ENCODE measurements at places on chromosomes 2 and 18.

GRCh38 chr18:41594582-41594981 is 360.5 kb upstream of the PIK3C3 start:
- DNase-seq, result no peak

- no peak for DNase-seq
Observed at GRCh38 chr18:65761636-65762295, 11.0 kb downstream of the CDH7 start.

DNA sequence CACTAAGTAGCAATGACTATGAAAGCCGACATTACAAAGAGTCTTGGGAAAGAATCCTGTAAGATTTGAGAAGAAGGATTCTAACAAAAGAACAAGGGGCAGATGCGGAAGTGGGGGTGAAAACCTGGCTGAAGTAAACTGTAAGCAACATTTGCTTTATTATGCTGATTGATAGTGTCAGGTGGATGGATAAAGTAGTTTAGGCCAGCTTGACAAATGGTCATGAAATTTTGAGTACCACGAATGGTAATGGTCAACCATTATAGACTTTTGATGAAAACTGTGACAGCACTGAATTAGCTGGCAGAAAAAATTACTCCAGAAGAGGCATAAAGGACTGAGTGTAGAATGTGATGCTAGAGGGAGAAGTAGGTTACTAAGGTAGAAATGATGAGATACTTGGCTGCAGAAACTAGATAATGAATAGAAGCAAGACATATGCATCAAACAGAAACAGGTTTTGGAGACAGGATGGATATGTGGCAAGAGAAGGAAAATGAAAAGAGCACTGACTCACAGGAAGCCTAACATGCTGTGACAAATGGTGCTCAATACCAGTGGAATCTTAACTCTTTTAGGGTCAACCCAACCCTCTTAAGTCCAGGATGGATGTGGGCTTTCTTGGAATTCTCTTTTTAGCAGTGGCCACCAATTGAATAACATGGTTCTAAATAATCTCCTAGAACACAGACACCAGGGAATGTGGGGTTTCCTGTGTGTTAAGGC is 6.8 kb downstream of the THUMPD2 start:
- no peak for DNase-seq

- peak; percentile 42 for DNase-seq
Observed at GRCh38 chr2:133063775-133064174, 393.8 kb upstream of the LYPD1 start.

DNA sequence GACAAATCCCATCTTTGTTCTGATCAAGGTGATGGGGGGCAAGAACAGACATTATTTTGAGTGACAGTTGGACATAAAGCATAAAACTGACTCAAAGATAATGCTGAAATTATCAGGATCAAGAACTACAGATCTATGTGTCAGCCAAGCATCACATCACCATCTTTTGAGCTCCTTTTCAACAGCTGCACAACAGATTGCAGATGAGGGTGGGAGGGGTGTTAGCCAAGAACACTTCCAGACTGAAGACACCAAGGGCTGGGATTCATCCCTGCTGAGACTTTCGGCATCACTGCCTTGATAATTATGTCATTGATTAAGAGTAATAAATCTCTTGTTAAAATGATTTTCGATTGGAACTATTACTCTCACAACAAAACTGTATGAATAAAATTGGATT is 191.5 kb upstream of the NETO1 start:
- DNase-seq, result no peak

- no peak for DNase-seq
Observed at GRCh38 chr18:8328126-8328525, 281.1 kb upstream of the RAB12 start.

DNA sequence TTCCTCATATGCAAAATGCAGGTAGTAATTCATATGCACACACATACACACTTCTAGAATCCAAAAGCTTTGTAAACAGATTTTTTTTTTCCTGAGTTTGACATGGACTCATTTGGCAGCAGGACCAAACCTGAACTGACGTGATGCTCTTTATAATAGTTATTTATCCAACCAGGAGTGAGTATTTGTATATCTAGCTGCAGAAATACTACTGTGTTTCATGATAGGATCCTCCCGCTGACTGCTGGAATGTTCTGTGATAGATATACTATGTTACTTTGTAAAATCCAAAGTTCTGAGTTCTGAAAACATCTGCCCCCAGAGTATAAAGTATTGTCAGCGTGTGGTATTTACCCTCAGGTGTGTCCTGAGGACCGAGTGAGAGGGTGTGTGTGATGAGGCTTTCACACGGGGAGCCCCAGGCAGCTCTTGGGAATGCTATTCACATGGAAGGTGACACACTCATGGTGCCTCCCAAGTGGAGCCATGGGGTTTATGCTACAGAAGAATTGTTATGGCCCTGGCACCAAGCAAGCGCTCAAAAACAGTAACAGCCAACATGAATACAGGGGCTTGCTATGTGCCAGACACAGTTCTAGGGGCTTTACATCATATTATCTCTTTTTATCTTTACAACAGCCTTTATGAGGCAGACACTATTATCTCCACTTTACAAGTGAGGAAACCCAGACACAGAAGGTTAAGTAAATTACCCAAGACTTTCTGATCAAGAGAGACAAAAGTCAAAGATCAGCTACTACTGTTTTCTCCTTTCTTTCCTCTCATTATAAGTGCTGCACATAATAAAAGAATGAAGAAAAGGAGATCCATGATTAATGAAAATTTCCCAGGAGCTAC is 16.7 kb upstream of the TXNDC2 start:
- DNase-seq, result no peak

DNA sequence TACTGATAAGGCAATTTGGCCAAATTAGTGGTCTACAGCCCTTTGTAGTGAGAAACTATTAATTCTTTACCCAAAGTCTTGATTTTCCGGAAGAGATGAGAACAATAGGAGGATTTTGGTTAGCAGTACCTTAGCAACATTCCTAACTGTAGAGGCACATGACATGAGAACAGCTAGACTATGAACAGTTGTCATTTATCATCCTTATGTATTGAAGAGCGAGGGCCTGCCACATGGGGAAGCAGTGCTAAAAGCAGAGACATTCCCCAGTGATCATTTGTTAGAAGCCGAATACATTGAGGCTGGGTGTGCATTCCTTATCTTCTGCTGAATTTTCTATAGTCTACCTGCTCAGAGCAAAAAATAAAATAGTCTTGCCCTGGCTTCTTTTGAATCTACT is 65.2 kb downstream of the RBBP8 start:
- DNase-seq, result no peak

DNA sequence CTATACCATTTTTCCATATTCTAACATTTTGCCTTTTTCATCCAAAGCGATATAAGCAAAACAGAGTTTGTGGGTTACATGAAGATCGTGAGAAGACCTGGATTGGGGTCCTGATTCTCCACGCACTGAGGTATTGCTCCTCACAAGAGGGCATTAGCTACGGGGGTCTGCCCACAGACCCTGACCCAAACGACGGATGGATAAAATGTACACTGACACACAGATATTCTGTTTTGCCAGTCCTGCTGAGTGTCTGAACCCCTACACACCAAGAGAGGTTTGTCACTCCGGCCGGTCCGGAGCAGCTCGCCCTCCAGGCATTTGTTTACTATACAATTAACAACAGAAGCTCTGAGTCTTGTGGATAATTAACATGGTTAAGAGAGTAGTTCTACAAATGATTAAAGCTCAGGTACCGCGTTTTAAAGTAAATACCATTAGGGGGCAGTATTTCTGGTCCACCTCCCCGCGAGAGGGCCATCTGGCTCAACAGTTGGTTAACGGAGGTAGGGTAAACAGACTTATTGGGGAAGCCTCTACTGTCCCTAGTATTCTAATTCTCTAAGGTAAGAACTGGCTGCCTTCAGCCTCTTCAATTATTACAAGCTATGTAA is 28.4 kb downstream of the SCYGR8 start:
- DNase-seq, result no peak

- no peak for DNase-seq
Observed at GRCh38 chr18:47510831-47511230, 259.4 kb upstream of the SKOR2 start.

GRCh38 chr2:236366397-236366796 is 102.2 kb upstream of the ASB18 start:
- DNase-seq, result no peak

GRCh38 chr2:98477036-98477435 is 32.4 kb downstream of the INPP4A start:
- DNase-seq, result no peak

GRCh38 chr2:200845669-200846325 is 18.7 kb downstream of the CLK1 start:
- DNase-seq, result no peak

DNA sequence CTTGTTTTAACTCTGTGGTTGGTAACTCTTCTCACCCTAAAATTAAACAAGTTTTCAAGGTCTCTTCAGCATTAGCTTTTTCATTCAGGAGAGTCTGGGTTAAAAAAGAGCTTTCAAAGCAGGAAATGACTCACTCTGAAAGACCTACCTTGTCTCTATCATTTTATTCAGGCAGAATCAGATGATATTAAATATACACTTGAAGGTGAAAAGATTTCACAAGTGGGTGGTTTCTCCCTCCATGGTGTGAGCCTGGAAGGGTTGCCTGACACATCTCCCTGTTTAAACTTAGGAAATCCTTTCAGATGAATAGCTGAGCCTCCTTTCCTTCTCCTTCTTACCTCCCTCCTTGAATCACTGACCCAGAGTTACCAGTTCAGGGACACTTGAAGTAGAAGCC is 1402.0 kb upstream of the PIK3C3 start:
- no peak for DNase-seq

DNA sequence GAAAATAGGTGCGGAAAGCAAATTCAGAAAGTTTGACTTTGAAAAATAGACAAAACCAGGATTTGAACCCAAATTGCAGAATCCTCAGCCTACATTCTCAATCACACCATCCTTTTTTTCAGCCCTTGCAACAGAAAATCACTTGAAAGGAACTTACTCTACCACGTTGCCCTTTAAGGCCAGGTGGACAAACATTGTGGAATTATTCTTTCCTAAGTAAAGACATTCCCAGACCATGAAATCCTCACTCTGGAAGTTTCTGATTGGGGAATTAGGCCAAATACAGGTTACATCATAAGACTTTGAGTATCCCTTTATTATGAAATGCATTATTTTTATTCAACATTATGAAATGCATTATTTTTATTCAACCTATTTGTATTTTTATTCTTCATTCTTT is 259.4 kb downstream of the RAD51AP2 start:
- no peak for DNase-seq

DNA sequence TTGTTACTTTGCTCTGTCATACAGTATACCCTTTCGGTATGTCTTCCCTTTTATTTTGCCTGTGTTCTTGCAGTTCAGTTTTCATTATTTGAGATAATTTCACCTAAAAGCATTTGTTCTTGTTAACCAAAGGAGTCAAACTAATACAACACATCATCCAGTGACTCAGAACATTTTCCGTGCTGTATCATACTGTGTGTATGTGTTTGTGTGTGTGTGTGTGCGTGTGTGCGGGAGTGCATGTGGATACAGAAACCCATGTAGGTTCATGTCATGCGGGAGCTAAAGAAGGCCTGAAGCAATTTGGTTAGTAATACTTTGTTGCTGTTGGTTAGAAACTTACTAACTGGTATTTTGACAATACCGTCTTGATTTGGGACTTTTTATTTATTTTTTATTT is 60.0 kb downstream of the CEP192 start:
- DNase-seq, result no peak

DNA sequence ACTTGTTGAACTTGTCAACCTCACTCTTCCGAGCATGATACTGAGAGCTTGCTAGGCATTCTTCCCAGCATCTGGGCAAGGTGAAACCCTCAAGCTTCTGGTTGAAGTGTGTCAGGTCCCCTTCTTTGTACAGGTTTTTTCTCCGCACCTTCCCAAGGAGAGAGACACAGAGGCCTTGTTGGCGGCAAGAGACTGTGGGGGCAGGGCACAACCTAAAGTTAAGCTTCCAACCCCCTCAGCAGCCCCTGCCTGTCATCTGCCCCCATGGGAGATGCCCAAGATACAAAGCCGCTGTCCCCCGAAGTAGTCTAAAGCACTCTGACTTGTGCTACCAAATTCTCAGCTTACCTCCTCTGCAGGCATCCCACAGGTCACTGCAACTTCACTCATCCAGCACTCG is 64.9 kb downstream of the XDH start:
- DNase-seq, result no peak

DNA sequence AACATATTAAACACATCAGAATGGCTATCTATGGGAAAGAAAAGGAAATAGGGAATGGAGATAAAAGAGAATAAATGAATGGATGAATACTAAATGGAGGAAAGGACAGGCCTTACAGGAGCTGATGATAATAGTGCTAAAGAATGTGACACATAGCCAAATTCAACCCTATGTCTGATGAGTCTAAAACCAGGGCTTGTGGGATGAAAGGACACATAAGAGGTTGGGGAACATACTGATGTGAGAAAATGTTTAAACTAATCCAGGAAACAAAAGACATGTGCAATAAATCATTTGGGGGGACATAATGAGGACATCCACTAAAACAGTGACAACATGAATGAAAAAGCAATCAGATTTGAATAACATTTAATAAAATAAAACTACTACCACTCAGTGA is 120.0 kb downstream of the DYM start:
- DNase-seq, result no peak

GRCh38 chr2:43798300-43798699 is 24.5 kb downstream of the DYNC2LI1 start:
- DNase-seq, result no peak

DNA sequence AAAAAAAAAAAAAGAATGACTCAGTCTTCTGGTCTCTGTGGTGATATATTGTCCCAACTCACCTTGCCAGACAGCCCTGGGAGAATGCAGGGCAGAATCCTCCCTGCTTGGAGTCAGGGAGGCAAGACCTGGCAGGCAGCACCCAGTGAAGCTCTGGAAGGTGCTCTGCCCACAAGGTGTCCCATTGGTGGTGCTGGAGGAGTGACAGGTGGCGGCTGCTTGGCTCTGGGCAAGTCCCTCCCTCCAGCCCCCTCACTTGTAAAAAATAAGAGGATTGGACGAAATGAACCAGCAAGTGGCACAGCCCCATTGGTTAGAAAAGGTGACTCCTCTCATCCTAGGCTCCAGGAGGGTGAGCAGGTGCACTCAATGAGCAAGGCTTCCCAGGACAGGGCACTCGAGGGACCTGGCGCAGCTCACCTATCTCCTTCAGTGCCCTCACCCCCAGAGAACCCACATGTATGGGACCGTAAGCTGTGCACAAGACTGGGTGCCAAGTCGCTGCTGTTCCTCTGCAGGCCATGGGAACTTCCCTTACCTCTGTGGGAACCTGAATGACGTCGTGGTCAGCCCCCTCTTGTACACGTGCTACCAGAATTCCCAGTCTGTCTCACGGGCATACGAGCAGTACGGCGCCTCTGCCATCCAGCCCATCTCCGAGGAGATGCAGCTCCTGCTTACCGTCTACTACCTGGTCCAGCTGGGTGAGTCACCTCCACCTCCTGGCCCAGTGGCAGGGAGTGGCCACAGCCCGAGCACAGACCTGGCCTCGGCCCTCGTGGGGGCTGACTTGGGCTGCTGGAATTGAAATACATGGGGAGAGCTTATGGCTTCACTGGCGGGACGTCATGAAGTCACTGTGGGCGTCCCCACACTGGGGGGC is 54.6 kb downstream of the GREB1 start:
- no peak for DNase-seq

Measured in neural crest cell (in vitro differentiated cells).